EL (cell line): ENCODE measurements at places on chromosomes 13 and 19.
A peak's percentile ranks its signal among the peaks of the same experiment; 100 is the strongest.

DNA sequence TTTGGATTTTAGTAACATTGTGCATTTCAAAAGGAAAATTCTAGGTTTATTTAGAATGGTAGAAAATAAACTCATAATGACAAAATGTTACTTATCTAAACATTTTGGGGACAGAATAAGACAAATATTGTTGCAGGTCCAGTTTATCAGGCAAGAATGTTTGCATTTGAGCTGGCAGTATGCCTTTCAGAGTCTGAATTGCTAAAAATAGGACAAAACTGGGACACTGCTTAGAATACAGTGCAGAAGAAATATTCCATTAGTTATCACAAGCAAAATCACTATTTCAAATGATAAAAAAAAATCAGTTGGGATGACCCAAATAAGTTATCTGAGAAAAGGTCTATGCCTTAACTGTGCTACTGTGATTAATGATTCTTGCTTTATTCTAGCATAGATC lies 870.3 kb upstream of the MIR17HG start:
- no peak for DNase-seq

GRCh38 chr13:44816701-44817100 lies 172.6 kb downstream of the NUFIP1 start:
- no peak for DNase-seq

- DNase-seq = no peak
These were observed 1.3 kb downstream of the PTBP1 start for GRCh38 chr19:798415-799075.

DNA sequence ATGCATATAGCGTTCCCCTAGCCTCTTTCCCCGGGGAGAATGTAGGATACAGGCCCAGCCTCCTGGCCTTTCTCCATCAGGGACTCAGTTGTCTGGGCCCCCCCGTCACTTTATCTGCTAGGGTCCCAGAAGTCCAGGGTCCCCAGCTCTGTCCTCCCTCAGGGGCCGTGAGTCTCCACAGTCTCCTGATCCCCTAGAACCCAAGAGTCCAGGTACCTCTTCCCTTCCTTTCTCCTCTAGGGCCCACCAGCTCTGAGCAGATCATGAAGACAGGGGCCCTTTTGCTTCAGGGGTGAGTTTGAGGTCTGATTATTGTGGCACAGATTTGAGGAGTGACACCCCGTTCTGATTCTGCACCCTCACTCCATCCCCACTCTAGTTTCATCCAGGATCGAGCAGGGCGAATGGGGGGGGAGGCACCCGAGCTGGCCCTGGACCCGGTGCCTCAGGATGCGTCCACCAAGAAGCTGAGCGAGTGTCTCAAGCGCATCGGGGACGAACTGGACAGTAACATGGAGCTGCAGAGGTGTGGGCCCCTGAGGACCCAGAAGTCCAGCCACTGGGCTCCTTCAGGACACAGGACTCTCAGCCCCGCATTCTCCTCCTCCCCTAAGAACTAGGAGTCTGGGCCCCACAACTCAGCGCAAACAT lies 758 bp downstream of the BAX start:
- no peak for DNase-seq

GRCh38 chr13:26678796-26679195 lies 81.8 kb downstream of the GPR12 start:
- no peak for DNase-seq

DNA sequence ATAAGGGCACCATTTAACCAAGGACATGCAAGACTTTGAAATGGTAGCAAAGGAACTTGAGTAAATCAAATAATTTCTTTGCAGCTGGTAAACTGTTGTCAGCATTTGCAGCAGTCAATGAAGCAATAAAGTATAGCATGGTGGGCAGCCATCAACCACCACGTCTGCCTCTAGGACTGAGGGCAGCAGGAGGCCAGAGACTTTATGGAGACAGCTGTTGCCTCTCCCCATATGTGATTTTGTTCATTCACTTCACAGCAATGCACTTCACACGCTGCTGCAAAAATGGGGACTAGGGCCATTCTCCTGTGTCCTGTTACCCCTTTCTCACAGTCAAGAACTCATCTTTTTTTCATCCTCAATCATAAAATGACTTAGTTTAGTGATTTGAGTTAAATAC lies 51.3 kb upstream of the PCDH9 start:
- DNase-seq = no peak

GRCh38 chr13:87052731-87053130 lies 618.4 kb upstream of the SLITRK5 start:
- DNase-seq = no peak

DNA sequence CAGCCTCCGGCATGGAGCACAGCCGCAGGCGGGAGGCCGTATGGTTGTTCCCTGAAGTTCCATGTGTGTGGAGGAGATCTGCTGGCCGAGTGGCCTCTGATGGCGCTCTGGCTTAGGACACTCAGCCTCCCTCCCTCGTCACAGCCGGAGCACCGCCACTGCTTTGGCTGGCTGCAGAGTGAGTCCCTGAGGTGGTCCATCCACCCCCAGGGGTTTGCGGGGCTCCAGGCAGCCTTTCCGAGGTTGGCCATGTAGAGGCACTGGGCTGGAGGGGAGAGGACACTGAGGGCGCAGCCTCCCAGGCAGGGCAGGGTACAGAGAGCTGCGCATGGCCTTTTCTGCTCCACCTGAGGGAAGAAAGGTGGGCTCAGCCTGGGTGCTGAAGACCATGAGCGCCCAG lies 19.8 kb upstream of the NPAS1 start:
- no peak for DNase-seq

DNA sequence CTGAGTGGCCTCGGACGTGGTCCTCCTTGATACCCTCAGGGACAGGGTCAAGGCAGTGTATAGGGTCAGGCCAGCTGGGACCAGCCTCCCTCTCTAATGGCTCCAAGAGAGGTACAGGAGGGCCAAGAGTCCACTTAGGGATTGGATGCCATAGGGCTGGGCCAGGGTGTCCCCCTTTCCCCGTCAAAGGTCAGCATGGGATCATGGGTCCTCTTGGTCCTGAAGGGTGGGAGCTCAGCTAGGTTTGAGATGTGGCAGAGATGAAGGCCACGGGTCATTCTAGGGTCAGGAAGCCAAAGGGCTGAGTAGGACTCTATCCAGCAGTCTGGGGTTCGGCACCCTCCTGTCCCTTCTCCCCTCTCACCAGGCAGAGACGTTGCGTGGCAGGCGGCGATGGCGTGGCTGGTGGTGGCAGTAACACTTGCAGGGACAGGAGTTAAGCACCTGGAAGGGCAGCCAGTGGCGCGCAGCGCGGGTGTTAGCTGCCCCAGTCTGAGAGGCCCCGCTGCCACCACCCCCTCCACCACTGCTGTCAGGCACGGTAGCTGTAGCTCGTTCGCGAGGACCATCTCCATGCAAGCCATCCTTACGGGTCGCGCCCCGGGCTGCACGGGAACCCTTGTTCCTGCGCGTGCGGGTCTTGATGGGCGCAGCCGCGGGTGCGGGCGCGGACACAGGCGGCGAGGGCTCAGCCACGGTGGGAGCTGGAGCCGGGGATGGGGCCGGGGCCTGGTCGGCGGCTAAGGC lies 2.6 kb downstream of the GGN start:
- no peak for DNase-seq

DNA sequence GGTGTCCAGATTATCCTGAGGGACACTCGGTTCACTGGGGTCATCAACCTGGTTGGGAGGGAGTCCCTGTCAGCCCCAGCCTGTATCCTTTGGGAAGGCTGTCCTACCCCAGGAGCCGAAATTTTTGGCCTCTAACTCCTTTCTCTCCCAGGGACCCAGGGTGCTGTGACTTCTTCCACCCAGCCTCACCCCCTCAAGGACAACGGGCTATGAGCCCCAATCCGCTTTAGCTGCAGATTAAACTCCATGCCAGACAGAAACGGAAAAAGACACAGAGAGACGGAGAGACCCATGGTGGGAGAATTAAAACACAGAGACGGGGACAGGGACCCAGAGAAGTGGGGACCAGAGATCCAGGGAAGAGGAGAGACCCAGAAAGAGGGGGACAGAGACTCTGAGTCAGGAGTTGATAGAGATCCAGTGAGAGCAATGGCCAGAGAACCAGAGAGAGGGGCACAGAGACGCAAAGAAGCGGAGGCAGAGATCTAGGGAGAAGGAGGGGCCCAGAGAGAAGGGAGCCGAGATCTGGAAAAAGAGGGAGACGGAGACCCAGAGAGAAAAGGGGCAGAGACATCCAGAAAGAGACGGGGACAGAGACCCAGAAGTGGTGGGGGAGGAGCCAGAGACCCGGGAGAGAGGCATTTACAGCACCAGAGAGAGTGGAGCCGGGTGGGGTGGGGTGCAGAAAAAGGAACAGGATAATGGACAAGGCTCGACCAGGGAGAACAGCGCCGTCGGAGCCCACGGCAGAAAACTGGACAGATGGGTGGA lies 703 bp downstream of the SLC17A7 start:
- no peak for DNase-seq

DNA sequence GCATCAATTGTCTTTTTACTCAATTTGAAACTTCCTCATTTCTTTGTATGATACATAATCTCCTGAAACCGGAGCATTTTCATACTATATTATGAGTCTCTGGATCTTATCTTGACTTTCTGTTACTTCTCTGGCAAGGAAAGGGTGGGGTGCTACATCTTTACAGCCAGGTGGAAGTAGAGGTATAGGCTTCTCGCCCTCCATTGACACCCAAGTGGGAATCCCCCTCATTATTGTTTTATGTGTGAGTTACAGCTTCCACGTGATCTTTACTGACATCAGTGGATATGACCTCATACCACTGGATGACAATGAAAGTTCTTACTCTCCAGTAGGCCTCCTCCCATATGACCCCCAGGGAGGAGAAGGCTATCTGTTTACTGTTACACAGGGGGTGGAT lies 262.1 kb upstream of the DACH1 start:
- DNase-seq = no peak

DNA sequence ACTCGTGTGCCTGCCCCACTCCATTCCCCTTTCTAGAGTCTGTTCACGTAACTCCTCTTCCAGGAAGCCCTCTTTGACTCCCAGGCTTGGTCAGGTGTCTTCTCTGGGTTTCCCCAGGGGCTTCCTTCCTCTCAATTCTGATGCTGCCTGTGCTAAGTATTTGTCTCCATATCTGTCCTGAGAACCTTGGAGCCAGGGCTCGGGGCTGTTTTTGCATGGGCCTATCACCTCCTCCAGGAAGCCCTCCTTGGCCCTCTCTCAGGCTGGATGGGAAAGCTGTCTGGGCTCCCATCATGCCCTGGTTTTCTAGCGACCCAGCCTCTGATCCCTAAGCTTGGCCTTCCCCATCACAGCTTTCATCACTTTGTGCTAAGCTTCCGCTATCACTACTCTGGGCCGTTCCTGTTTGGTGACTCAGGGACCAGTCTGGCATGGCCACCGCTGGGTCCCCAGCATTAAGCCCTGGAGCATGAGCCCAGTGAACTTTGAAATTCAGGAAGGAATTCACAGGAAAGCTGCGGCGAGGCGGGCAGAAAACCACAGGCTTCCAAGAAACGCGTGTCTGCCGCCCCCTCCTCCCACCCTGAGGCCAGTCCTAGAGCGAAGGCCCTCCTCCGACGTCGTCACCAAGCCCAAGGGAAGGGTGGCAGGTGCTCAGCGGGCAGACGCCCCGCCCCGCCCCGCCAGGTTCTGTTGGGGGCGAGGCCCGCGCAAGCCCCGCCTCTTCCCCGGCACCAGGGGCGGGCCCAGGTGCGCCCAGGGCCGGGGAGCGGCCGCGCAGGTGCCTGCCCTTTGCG lies 486 bp upstream of the SPINT2 start:
- peak; percentile 88 for DNase-seq

DNA sequence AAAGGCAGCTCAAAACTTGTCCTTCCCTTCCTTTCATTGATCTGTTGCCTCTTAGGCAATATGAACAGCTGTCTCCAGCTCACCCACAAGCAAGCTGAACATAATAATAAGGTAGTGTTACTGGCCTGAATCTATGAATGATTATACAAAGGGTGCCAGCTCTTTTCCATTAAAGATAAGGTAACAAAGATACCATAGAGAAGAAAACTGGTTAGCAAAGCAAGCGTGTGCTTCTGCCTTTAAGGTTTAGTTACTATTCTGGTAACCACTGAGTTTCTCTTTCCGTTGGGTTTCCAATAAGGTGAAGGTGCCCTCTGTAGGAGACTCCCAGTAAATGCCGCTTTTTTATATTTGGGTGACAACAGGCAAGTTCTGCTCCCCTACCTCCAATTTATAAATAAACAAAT lies 12.1 kb upstream of the DACH1 start:
- DNase-seq = no peak

- peak; percentile 22 for DNase-seq
These were observed 179.6 kb upstream of the HTR2A start for GRCh38 chr13:47076500-47076899.

DNA sequence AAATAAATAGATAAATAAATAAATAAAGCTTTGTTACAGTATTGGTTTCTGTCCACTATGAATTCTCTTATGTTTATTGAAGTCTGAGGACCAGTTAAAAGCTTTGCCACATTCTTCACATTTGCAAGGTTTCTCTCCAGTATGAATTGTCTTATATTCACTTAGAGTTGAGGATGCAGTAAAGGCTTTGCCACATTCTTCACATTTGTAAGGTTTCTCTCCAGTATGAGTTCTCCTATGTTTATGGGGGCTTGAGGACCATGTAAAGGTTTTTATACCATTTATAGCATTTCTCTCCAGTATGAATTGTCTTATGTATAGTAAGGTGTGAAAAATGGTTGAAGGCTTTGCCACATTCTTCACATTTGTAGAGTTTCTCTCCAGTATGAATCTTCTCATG lies 168.3 kb downstream of the ZNF737 start:
- no peak for DNase-seq

DNA sequence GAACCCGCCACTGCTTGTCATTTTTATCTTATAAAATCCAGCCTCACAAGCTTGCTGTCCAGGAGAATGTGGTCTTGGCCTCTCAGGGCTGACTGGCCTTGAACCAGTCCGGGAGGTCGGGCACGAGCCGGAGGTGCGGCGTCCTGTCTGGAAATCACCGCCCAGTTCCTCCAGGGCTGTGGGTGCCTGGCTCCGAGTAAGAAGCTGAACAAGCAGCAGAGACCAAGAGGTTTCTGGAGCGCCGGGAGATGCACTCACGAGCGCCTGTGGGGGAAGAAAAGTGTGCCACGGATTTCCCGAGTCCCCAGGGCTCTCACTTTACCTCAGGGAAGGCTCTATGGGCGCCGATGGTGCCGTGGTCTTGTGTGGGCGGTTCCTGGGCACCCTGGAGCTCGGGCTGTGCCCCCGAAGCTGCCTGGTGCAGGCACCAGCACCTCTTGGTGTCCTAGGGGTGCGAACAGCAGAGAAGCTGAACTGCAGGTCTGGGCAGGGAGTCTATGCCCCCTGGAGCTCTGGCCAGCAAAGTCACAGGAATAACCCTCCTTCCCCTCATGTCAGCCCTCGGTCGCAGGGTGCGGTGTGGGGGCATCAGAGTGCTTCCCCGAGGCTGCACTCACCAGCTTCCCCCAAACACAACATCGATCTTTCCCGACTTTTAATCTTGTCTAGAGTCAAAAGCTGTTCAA lies 50.0 kb downstream of the GAS6 start:
- no peak for DNase-seq

GRCh38 chr13:75366380-75367280 lies 115.3 kb downstream of the TBC1D4 start:
- no peak for DNase-seq

DNA sequence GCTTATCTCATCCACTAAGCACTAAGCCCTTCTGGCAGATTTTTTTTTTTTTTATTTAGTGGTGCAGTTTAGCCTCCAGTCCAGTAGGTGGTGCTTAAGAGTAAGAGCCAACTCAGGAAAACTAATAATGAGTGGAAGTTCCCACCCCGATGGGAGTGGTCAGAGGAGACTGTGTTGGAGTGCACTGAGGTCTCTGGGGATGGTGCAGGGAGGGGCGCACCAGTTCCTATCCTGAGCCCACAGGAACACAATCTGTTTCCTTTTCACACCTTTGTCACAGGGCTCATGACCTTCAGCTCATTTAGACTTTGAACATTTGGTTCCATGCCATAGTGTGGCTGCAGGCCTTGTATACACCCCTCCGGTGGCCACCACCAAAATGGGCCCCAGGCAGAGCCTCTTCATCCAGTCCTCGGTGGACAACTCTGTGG lies 367.4 kb downstream of the SPRY2 start:
- peak; percentile 7 for DNase-seq
